Upper lobe of left lung (tissue), 6 donors: ENCODE measurements at places on chromosomes 7 and 10.

DNA sequence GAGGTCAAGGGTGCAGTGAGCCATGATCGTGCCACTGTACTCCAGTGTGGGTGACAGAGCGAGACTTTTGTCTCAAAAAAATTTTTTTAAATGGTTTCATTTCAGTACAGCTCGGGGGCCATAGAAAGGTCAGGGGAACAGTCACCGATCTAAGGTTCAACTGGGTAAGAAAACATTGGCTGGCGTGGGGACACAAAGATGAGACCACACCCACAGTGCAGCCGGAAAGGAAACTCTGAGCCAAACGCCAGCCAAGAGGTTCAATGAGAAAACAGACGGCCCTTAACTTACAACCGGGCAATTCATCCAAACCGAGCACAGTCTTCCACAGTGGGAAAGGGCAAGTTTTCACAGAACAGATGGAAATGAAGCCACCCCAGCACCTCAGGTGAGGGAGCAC, 65.1 kb downstream of the SLC37A3 start:
- DNase-seq: no peak

DNA sequence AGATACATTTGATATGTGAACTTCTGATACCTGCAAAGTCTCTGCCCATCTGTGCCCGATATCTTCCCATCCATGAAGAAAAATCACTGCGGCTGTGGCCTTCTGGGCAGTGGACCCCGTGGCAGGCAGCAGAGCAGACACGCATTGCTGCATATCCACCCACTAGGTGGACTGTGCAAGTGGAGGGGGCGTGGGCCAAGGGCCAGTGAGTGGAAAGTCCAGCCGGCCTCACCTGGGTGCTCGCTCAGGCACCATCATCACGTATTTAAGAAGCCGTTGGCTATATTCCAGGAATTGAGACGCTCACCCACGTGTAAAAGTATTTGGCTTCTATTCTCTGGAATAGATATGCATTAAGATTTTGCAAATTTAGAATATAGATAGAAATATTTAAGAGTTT, 30.8 kb upstream of the SLC13A1 start:
- DNase-seq: peak; percentile 32

DNA sequence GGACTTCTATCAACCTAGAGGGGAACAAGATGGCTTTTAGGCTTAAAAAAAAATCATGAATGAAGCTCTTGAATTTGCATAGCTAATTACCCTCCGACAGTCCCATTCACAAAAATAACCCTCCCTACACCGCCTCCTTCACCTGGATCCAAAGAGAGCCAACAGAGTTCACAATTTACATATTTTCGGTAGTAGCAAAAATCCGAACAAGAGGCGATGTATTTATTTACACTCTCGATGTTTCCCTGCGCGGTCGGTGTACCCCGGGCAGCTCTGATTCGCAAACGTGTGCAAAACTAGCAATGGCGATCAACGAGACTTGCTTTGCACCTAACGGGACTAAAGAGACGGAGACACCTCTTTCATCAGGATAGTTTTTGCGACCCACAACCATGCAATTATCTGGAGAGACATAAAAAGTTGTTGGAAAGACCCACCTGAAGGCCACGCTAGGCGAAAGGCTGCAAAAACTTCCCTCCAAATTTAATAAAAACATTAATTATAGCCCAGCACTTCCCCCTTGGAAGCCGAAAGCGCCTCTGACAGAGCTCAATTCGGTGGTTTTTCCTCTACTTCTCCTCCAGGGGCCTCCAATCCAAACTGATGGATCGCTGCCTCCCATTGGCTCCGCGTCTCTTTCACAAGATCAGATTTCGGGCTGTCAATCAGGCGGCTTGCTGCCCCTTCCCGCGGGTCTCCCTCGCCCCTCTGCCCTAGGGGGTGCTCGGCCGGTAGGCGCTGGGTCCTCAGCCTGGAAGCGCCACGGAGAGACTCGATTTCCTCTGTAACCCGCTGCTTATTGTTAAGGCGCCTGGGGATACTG, at the start of gene ETV1:
Gene ETV1, minus strand, starts transcription at position 541 of the 823 bp plus-strand sequence. CDS start 614 bp downstream, outside the sequence.
- peak; percentile 82 for DNase-seq

DNA sequence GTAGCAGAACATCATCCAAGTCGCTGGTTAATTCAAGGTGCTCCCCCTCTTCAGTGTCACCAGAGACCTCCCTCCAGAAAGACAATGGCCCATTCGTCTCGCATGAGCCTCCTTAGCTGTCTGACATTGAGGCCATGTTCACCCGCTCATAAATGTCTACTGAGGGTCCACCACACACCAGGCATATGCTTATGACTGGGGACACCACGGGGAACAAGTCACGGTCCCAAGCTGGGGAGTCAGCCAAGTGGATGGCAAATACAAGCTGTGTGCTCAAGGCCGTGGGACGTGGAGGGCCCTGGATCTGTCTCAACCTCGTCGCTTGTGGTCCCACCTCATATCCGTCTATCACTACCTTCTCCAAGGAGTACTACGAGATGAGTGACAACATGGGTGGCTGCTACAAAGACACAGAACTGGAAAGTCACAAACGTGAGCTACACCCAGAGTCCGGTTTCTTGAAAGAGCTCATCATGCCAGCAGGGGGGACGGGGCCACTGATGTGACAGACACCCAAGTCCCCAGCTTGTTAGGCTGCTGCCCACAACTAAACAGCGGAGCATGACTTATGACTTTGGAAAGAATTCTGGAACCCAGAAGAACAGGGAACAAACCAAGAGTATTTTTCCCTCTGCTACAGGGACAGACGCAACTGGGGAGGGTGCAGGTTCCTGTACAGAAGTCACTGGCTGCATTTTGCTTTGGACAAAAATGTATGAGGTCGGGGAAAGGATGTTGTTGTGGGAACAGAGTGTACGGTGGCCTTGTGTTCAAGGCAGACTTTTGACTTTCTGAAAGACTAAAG, 189.6 kb downstream of the COBL start:
- no peak for DNase-seq

DNA sequence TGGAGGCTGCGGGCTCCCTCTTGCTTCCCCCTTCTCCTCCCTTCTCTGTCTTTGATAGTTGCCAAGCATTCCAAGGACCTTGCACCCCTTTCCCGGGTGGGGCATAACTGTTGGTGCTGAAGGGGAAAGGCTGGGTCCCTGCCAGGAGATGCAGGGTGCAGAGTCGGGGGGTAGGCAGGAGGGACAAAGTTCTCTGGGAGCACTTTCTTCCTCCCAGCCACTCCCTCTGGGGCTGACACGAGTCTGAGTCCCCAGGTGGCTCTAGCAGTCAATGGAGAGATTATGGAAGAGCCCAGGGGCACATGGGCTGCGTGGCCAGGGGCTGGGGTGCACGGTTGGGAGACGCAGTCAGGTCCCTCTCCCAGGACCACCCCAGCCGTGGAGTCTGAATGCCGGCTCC, 2.1 kb downstream of the CLDN15 start:
- DNase-seq: no peak

GRCh38 chr10:110150981-110151380, 56.4 kb upstream of the MXI1 start:
- DNase-seq: no peak

- peak; percentile 90 for DNase-seq
Observed at GRCh38 chr10:125048094-125048864, 106.4 kb downstream of the ZRANB1 start.

DNA sequence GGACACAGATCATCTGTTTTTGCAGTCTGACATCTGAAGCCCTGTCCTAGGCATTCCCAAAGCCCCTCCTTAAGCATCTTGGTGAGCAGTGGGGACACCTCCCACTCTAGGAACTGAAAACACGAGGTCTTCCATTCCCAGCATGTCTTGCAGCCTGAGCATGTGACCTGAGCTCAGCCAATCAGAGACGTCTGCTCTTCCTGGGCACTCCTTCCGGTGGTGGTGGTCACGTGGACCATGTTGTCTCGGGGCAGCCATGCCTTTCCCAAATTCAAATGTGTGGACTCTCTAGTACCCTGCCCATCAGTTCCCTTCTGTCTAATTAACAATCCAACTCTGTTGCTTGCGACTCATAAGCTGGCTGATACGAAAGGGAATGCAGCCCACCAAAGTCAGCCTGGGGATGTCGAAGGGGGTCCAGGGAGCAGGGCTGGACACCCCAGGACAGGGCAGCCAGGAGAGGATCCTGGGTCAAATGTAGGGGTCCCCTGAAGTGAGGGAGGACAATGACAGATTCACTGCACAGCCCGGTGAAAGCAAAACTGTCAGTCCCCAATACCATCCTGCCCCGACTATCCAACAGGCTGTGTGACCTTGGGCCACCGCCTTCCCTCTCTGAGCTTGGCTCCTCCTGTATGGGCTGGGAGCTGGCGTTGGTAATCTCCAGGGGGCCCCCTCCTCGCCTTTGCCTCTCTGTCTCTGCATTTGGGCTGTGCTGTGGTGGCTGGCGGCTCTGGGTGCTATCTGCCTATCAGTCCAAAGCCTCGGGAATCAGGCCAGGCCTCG, 57.4 kb upstream of the BAIAP2L1 start:
- DNase-seq: no peak

DNA sequence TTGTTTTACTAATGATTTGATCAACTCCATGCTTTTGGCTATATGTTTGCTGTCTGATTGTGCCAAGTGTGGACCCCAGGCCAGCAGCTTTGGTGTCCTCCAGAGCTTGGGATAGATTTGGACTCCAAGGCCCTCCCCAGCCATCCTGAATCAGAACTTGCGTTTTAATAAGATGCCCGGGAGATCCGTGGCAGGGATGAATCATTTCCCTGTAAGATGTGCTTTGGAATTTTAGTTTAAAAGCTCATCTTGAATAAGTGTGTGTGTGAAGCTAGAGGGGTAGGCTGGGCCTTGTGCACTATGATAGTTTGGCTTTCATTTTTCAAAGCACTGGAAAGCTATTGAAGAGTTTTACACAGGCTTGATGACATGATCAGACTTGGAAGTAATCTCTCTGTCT, 66.2 kb upstream of the SDK1 start:
- DNase-seq: no peak

DNA sequence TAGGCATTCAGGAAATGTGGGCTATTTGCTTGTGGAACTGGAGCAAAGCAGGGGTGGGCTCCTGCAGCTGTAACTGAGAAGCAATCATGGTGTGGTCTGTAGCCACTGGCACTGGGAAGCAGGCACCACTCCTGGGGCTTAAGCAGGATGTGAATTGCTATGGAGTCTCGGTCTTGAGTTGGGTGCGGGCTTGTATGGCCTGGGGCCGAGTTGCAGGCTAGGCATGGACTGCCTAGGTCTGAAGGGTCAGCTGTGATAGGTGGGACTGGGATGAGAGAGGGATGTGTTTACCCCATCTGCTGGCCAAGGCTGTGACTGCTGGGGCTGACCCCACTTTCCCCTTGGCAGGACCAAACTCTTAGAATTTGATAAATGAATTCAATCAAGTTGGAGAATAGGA, 43.0 kb downstream of the ADCY1 start:
- no peak for DNase-seq

- DNase-seq: no peak
Observed at GRCh38 chr7:44681645-44682044, 67.0 kb upstream of the ZMIZ2 start.

- no peak for DNase-seq
Observed at GRCh38 chr10:15695852-15696251, 23.9 kb downstream of the ITGA8 start.

- no peak for DNase-seq
Observed at GRCh38 chr10:4943821-4944220, 19.4 kb upstream of the AKR1C1 start.

- DNase-seq: no peak
Observed at GRCh38 chr10:90418869-90419652, 438.8 kb downstream of the HTR7 start.

GRCh38 chr7:87512906-87513305, 37.4 kb upstream of the ABCB4 start:
- DNase-seq: no peak

GRCh38 chr10:79502561-79503309, 9.6 kb upstream of the EIF5AL1 start:
- DNase-seq: no peak

- no peak for DNase-seq
Observed at GRCh38 chr10:35379226-35380137, 43.2 kb downstream of the CCNY start.

DNA sequence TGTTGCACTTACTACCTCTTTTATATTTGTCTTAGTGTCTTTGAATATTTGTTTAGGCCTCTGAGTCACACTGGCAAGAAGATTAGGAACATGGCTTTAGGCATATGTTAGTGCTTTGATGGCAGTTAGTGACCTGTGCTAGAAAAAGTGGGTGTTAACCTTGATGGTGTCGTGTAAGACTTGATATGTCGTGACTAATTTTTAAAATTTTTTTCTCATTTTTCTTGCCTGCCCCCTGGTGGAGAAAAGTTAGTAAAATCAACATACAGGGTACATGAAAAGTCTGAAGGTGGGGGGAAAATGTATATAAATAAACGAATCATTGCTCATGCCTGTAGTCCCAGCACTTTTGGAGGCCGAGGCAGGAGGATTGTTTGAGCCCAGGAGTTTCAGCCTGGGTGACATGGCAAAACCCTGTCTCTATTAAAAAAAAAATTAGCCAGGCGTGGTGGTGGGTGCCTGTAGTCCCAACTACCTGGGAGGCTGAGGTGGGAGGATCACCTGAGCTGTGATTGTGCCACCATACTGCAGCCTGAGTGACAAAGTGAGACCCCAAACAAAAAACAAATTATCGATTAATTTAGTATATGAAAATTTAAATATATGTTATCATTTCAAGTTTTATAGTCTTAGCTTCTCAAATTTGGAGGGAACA, 44.6 kb downstream of the TAX1BP1 start:
- no peak for DNase-seq

GRCh38 chr7:37657816-37658215, 25.8 kb upstream of the GPR141 start:
- DNase-seq: no peak

DNA sequence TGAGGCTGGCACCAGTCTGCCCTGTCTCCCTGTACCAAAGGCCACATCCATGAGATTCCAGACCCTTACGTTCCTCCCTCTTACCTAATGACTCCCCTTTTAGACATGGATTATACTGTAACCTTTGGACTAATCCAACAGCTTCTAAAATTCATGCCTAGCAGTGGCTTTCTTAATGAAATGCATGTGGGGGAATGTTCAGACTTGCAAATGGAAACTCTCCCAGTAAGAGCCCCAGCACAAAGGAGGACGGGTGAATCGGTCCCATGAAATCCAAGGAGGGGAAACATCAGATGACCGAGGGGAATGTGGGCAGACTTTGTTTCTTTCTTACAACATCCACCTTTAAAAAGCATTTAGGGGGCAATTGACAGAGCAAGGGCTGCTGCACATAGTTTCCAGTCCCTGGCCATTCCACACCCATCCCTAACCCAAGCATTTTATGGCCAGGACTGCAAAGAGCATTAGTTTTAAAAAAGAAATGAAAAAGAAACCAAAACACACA, 71.5 kb downstream of the COL13A1 start:
- DNase-seq: no peak

DNA sequence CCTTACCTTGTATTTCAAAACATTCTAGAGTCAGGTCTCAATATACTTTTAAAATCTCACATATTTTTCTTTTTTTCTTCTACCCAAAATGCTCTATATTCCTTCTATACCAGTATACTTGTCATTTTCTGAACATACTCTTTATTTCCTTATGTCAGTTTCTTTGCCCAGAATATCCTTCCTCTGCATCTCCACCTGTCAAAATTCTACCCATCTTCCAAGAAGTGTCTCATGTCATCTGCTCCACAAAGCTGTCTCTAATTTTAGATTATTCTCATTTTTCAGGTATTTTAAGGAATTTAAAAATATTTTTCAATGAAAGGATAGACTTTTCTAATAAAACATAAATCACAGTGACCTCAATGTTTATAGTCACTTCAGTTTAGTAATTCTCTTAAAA, 328.0 kb upstream of the SMIM30 start:
- DNase-seq: no peak
